ENCODE measurements at places on chromosomes 13 and 19.

GRCh38 chr19:884420-885211, 8.4 kb downstream of the MED16 start:
- no peak for DNase-seq

DNA sequence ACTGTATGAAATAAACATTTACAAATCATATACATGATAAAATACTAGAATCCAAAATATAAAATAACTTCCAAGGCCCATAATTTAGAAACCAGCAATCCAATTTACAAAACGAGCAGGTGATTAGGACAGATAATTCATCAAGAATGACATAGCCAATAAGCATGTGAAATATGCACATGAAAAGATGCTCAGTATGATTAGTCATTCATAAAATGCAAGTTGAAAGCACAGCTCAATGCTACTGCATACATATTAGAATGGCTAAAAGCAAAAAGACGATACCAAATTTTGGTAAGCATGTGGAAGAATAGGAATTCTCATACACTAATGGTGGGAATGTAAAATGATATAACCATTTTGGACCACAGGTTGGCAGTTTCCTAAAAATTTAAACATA, 837.2 kb upstream of the MIR17HG start:
- no peak for DNase-seq

DNA sequence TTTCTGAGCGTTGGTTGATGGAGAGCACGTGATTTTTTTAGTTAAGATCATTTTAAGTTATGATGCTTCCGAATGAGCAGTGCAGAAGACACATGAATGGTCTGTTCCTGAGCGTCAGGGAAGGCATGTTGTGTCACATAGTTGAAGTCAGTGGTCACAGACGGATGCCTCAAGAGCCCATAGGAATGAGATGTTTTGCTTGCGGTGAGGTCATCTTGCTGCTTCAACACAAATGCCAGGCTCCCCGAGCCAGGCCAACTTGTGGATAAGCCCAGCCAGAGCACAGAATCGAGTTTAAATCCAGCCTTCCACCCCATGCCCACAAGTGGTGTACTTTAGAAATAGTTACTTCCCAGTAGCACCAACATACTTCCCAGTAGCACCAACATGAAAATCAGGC, 5.4 kb downstream of the UPF3A start:
- no peak for DNase-seq

DNA sequence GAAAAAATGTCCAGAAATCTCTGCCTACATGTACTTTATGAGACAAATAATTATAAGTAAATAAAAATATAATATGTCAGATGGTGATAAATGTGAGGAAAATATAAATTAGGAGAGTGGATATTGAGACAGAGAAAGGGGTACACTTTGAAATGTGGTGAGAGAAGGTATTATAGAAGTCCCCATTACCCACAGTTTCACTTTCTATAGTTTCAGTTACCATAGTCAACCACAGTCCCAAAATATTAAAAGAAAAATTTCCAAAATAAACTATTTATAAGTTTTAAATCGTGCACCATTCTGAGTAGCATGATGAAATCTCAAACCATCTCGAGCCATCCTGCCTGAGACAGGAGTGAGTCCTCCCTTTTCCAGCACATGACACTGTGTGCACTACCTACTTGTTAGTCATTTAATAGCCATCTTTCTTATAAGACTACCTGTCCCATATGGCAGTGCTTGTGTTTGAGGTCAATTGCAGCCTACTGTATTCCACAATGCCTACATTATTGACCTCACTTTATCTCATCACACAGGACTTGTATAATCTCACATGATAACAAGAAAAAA, 653.7 kb downstream of the DACH1 start:
- DNase-seq = no peak

DNA sequence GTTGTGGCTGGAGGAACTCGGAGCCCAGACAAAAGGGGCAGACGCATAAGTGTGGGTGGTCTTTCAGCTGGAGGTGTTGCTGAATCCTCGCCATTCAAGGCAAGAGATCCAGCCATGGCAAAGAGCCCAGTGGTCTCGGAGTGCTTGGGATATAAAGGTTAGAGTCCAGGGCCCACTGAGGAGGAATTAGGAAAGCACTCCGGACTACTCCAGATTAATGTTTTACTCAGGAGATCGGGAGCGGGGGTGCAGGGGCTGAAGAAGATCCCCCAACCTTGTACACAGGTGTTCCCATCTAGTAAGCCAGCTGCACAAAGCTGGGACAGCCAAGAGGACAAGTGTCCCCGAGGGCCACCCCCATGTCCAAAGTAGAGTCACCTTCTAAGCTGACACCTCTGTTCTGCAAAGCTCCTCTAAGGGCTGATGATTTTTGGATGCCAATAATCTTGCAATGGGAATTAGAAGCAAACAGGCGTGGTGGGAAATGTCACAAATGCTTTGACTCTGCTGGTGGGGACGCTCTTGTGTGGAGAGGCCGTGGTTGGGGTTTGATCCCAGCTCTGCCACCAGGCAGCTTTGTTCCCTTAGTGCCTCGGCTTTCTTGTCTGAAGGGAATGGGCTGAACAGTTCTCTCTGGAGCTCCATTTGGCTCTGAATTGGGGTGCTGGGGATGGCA, 194.3 kb upstream of the SOX1 start:
- no peak for DNase-seq

DNA sequence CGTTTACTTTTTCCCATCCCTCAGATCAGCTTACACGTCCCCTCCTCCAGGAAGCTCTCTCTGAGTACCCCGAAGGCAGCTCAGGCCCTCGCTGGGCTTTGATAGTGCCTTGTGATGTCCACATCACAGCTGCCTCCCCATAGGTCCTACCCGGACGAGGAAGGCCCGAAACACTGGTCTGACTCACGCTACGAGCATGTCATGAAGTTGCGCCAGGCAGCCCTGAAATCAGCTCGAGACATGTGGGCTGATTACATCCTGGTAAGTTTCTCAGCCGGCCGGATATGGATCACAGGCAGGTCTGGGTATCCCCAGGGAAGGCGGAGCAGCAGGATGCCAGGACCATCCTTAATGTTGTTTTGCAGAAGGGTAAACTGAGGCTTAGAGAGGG, 4.8 kb downstream of the COLGALT1 start:
- no peak for DNase-seq

- no peak for DNase-seq
Observed at GRCh38 chr13:25701304-25701703, 329.5 kb downstream of the ATP8A2 start.

DNA sequence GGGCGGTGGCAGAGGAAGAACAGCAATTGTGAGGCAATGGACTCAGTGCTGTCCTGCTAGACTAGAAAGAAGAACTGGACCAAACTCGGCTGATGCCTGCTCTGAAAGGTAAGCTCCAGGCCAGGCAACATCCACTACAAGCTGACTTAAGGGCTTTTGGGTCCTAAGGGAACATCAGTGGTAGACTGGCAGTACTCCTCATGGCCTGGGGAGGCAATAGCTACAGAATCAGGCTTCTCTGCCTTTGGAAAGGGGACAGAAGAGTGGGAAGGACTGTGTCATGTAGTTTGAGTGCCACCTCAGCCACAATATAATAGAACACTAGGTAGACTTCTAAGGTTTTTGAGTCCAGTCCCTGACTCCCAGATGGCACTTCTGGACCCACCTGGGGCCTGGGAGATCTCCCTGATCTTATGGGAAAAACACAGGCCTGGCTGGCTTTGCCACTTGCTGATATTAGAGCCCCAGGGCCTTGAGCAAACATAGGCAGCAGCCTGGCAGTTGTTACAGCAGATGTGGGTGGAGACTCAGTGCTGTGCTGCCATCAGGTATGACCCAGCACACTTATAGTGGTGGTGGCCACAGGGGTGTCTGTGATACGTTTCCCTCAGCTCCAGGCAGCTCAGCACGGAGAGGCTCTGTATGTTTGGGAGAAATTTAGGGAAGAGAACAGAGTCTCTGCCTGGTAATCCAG, 9.2 kb upstream of the CLC start:
- DNase-seq = no peak

DNA sequence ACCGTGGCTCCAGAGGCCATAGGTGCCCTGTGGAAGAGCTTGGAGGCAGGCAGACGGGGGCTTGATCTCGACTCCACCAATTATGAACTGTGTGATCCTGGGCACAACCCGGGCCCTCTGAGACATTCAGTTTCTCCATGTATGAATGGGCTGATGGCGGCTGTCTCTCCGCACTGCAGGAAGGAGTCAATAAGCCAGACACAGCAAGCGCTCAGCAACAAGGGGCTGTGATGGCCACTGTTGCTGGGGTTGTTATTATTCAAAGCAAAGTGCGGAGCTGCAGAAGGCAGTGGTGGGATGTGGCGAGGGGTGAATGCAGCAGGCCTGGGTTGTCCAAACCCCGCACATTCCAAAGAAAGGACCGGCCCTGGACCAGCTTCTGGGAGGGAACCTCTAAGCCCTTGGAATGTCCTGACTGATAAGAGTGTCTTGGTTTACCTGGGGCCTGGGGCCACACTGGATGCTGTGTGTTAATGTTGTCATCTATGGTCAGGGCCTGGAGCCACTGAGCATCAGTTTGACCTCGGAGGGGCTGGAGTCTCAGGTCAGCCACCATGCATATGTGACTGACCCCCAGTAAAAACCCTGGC, 8.3 kb downstream of the TMEM143 start:
- no peak for DNase-seq

DNA sequence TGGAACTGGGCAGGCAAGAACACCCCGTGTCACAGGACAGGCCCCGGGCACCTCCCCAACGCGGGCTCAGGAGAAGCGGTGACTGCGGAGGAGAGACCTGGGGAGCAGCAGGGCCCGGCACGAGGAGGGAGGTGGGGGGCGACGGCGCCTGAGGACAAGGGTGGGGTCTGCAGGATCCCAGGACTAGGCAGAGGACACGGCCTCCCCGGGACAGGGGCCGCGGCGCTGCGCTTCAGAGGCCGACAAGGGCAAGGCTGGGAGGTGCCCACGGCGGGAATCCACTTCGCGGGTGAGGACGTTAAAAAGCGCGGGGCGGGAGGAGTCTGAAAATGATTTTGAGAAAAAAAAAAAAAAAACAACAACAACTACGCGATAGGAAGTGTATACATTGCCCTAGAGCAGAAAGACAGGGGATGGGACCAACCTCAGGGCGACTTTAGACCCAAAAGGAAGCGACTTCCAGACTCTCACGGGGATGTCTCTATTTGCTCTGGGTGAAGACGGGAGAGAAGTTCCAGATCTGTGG, 44.9 kb downstream of the ZNF611 start:
- DNase-seq = no peak

- DNase-seq = no peak
Observed at GRCh38 chr13:64936879-64937278, 2293.3 kb downstream of the PCDH9 start.

- DNase-seq = no peak
Observed at GRCh38 chr19:18856385-18857126, 24.8 kb downstream of the UPF1 start.

- peak; percentile 71 for DNase-seq
Observed at GRCh38 chr19:41619018-41619556, 7.8 kb downstream of the CEACAM4 start.
